ENCODE measurements at places on chromosomes 1 and 21.

GRCh38 chr1:40476924-40477677 lies at the start of gene ZFP69:
Gene ZFP69, plus strand, starts transcription at chr1:40477290. Its CDS starts 2,072 bp downstream, at chr1:40479362.
- peak; percentile 57 for DNase-seq

DNA sequence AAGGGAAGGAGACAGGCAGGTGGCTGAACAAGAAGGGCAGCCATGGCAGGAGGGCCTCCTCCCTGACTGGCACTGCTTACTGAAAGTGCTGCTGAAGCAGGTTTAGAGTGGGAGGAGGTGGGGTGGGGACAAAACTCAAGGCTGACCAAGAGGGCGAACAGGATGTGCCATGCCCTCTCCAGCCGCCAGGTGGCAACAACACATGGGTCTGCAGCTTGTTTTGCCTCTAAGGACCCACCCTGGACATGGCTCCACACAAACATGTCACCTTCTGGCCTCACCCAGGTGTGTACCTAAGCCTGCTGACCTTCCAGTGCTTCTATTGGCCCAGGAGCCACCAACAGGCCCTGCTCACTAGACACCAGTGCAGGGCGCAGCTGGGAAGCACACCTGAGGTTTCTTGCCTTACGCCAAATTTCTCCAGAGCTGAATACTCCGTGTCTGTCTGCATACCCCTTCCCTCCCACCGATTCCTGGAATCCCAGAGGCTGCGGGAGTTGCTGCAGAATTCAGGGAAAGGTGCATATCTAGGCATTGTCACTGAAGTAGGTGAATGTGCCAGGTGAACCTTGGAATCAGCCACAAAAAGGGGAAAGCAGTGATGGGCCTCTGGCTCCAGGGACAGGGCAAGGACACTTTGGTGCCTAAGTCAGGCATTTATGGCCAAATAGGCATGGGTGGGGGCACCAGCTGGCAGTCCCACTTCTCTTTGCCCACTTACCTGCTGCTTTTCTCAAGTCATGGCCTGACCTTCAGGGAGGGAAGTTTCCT lies 5.3 kb downstream of the PSRC1 start:
- peak; percentile 87 for DNase-seq

GRCh38 chr21:16096988-16097387 lies 367.2 kb downstream of the USP25 start:
- DNase-seq = no peak

DNA sequence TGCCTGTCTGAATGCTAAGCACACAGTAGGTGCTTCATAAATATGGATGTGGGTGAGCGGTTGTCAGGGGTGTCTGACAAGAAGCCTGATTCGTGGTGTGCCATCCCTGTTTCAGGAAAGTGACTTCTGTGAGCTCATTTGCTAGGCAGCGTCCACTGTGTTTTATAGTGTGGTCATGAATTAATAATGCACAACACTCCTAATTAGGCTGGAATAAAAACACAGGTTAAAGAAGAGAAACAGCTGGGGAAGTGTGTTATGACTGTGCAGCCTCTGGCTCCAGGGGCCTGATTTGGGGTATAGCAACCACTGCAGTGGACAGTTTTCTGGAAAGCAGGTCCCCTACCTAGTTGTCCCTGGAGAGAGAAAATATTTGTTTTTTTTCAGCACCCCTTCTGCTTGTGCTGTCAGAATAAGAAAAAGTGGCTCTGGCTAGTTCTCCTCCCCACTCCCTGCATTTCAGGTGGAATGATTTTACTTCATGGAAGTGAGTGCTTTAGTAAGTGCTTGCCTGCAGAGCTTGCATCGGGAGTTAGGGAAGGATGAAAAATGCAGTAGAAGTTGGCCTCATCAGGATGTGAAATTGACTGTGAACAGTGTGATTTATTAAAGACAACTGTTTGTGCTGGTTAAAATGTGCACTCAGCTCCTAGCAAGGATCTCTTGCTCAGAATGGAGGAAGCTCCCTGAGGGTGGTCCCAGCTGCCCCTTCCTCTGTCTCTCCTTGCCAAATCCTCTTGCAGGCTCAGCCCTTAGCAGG lies 333.8 kb downstream of the HHAT start:
- no peak for DNase-seq

- DNase-seq = no peak
These were observed 396.7 kb upstream of the C1orf87 start for GRCh38 chr1:60470246-60470645.

GRCh38 chr1:96187020-96187419 lies 534.6 kb upstream of the PTBP2 start:
- DNase-seq = no peak

DNA sequence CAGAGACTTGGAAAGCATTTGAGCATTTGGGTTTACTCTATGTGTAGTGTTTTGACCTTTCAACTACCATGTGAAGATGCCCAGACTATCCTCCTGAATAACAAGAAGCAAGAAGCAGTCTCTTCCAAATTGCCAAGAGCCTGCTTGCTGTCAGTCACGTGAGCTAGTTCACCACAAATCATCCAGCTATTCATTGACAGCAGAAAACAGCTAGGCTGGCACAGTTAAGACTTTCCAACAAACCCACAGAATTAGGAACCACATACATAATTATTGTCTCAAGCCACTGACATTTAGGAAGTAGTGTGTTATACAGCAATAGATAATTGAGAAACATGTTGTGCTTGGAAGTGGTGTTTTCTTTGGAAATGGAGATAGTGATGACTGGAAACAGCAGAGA lies 1652.0 kb downstream of the NCAM2 start:
- no peak for DNase-seq

DNA sequence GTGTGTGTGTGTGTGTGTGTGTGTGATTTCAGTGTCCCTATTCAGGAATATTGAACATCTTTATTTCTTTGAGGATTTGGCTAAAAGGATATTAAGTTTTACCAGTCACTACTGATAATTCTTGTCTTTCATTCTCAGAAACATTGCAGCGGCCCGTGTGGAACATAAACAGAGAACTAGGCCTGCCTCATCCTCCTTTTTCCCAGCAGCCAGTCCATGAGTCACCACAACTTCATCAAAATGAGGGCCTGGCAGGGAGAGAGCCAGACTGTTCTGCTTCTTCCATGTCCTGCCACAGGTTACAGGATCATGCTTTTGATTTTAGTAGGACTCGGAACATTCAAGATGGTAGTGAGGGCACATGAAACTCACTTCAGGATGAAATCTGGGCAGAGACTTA lies 50.7 kb downstream of the LRIG2 start:
- DNase-seq = no peak

DNA sequence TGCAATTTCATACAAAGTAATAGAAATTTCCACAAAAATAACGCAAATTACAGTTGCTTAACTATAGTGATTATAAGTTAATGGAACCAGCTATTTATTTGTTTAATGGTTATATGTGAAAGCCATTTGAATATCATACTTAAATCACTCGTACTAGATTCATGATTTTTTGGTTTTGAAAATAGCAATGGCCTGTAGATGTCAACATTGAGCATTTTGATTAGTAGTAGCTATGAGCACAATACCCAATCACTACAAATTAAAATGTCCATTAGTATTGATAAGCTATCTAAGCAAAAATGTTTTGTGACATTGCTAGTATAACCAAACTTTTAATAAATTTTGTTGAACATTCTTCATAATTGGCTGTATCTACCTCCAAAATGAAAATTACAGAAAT lies 10.0 kb downstream of the COL24A1 start:
- DNase-seq = no peak

GRCh38 chr1:238485912-238486209 lies 595.1 kb upstream of the ZP4 start:
- no peak for DNase-seq

- DNase-seq = no peak
These were observed 213.5 kb upstream of the PTGFR start for GRCh38 chr1:78277253-78277652.

DNA sequence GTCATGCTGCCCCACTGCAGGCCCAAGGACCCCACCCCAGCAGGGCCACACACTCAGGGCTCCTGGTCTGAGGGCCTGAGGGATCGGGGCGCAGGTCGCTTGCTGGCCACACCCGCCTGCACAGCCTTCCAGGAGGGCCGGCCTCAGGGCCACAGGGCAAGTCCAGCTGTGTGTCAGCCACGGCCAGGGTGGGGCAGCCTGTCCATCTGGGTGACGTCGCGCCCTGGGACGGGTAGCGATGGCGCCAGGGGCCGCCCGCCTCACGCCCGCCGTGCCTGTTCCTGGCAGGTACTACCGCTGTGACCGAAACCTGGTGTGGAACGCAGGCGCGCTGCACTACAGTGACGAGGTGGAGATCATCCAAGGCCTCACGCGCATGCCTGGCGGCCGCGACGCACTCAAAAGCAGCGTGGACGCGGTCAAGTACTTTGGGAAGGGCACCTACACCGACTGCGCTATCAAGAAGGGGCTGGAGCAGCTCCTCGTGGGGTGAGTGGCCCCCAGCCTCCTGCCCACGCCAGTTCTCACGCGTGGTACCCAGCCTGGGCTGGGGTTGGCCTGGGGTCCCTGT lies 2.5 kb downstream of the COL6A1 start:
- no peak for DNase-seq

DNA sequence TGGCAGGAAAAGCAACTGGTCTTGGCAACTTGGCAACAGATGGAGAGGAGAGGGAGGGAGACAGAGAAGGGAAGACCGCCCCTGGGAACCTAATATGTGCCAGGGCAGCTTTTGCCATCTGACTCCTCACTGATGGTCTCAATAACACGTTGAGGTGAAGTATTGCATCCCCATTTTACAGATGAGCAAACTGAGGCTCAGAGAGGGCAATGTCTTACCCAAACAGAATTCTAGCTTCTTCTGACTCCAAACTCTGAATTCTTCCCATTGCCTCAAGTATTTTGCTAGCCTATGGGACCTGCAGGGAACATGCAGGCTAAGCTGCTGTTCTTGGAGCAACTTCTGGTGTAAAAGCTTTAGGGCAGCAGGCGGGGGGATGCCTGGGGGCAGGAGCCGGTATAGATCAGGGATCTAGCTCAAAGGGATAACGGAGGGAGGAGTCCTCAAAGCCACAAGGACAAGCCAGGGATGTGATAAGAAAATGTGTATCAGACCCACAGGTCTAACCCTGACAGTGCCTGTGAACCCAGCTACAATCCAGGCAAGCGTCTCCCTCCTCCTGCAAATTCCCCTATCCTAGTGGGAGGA lies 7.2 kb upstream of the GUCA2A start:
- no peak for DNase-seq

GRCh38 chr1:8213676-8214075 lies 104.2 kb upstream of the SLC45A1 start:
- no peak for DNase-seq

DNA sequence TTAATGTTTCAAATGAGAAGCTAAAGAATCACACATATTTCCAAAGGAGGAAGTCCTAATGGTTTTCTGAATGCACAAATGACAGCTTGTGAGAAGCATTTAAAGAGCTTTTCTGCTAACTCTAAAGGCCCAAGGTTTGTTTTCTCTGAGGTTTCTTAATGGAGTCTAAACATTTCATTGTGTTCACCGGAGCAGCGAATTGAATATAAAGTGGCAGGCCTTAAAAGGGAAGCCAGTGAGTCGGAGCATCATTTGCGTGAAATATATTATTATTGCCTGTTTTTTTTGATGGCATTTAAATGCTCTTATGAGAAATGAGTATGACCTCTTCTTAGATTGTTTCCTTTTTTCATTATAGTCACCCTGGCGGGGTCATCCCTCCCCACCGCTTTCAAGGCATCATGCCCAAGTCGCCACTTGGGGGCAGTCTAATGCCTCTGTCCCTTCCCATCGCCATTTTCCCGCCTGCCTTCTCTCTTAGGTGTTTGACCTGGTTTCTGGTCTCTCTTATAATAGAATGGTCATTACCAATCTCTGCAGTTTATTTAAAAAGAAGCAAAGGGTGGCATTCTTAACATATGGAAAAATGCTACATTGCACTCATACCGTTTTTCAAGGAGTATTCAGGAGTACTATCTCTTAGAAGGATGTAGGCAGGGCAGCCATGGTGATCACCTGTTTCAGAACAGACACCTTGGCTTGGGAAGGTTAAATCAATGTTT lies 25.3 kb upstream of the OVAAL start:
- peak; percentile 57 for DNase-seq

DNA sequence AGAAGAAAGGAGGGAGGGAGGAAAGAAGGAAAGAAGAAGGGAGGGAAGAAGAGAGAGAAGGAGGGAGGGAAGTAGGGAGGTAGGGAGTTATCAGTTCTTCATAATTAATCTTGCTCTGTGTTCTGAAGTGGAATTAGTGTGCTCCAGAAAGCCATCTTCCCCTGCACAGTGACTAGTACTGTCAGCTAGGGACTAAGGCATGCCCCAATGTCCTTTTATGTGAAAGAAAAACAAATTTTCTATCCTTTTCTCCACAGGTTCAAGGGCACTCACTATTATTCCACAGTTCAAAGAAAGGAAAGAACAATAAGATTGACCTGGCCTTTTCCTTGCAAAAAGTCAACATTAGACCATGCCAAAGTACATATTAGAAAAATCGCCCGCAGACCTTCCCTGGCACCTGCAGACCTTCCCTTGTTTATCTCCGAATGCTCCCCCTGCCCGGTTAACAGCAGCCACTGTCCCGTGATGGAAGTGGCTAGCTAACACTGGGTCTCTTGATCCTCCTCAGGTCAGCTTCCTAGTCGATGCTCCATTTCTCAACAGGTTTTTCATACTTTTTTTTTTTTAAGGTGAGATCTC lies 107.2 kb upstream of the EDEM3 start:
- DNase-seq = no peak

- no peak for DNase-seq
These were observed 9.5 kb upstream of the HORMAD1 start for GRCh38 chr1:150730130-150730721.

GRCh38 chr1:31658721-31659120 lies 14.0 kb upstream of the PEF1 start:
- DNase-seq = no peak

DNA sequence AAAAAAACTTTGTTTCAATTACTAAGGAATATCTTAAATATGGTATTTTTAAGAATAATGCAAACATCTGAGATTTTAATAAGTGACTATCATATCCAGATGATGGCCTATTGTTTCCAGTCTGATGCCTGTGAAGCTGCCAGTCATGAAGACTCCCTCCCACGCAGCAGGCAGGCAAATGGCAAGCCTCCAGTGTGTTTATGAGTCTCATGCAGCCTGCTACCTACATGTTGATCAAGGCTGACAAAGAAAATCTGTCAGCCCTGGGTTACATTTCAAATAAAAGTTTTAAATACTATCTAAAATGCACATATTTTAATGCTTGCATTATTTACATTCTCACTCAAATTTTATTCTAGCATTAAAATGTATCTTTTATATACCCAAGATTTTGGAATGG lies 137.6 kb upstream of the RNPC3 start:
- DNase-seq = no peak

GRCh38 chr1:41109310-41110197 lies 88.0 kb upstream of the SLFNL1 start:
- DNase-seq = no peak
